ENCODE measurements at places on chromosomes 11 and 22. TPM values are rescaled to one million over a fixed set of nuclear protein-coding genes. Genes with fewer than 3 reads are reported as not detected.

The SLN gene
- not detected for total RNA-seq

DNA sequence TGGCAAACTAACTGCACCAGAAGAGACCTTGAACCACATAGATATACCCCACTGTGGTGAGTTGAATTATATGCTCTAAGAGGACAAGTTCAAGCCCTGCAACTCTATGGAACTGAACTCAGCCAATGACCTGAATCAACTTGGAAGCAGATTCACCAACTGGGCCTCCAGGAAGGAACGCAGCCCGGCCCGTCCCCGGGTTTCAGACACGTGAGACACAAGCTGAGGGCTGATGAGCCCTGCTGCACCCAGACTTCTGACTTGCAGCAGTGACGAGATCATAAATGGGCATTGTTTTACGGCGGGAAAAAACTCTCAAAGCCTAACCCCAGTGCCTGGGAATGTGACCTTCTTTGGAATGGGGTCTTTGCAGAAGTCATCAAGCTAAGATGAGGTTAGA lies 28.5 kb upstream of the GAL start:
- no peak for DNase-seq

DNA sequence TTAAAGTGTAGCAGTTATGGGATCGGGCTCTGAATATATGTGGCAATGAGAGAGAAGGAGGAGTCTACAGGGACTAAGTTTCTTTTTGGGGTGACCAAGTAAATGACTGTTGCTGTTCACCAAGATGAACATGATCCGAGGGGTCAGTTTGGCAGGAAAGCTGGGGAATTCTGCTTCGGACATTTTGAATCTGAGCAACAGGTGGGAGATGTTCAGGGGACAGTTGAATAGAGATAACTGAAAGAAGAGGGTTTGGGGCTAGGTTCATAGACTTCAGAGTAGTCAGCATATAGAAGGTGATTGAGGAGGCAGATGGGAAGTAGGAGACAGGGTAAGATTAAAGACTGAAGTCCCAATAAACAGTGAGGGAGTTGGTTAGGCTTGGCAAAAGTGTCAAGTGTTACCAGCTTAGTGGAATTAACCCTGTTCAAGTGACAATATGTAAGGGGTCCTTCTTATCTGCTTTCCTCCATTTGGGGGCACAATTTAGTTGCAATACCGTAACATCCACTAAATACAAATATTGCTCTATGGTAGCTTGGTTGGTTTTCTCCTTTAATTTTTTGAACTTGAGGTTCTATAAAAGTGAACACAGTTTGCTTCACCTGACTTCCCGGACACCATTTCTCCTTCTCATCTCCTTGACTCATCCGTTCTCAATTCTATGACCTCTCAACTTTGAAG lies 2.9 kb upstream of the ENTHD1 start:
- DNase-seq: no peak

DNA sequence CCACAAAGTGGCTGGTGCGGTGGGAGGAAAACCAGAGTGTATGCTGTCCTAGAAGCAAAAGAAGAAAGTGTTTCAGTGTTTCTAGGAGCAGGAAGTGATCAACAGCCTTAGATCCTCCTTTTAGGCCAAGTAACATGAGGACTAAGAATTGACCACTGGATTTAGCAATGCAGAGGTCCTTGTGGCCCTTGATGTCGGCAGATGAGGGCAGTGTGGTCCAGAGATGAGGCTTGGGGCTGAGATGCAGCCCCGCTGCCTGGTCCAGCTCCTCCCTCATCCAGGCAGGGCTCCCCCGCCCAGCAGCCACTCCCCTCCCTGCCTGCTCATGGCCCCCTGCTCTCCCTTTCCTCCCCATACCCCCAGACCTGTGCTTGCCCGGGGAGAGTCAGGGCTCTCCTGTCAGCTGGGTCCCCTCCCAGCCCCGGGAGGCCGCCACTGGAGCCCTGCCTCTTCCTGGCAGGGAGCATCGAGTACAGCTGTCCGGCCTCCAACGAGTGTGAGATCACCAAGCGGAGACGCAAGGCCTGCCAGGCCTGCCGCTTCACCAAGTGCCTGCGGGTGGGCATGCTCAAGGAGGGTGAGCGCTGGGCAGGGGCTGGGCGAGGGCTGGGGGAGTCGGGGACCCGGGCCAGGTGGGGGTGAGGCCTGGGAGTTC lies 3.7 kb downstream of the TRMT112 start:
- no peak for DNase-seq

The RASL10A gene
- not detected for total RNA-seq

GRCh38 chr11:17256512-17256911 lies 20.0 kb upstream of the NUCB2 start:
- no peak for DNase-seq

DNA sequence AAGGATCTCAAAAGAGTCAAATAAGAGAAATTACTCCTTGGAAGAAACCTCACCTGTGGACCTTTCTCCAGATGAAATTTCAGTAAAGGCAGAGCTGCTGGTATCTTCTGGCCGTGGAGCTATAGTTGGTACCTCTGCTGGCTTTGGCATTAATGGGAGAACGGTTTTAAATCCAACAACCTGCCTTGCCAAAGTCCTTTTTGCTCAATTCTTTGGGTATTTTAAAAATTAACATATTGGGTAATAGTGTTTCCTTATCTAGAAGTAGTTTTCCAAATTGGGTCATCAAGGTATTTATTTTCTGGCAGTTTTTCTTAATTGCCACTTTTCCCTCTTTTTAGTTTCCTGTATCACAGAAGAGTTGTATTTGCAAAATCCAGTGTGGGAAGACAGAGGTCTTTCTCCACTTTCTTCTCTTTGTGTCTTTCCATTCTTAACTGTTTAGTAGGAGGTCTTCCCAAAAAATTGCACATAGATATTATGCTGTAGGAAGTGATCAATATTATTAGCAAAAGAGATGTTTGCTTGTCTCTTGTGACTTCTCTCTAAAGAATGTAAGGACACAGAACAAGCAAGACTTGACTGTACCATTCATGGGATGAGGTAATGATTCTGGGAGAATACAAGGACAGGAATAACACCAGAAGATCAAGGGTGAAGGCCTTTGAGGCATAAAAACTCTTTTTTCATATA lies at the start of gene SAA4:
SAA4 (minus strand) TSS at position 139 of the 693 bp plus-strand sequence. CDS start 876 bp downstream, outside the sequence.
- DNase-seq: no peak
